ENCODE measurements at places on chromosomes 4 and X.

DNA sequence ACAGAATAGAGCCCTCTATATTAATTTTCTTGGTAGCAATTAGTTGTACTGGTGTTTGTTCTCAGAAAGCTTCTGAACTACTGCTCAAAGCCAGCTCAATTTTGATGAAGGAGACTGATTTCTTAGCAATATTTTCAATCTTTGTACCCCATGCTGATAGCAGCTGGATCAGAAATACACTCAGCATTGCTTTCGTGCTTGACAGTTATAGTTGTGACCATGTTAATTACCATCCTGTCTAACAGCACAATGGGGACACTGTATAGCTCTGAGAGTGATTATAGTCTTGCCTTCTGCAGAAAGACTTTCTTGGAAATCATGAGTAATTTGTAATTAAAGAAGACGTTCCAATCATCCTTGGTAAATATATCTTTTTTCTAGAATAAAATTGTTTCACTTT lies 79.7 kb upstream of the GNPDA2 start:
- no peak for DNase-seq

- DNase-seq: no peak
Measured at GRCh38 chr4:148079961-148080360, 348.1 kb downstream of the ARHGAP10 start.

DNA sequence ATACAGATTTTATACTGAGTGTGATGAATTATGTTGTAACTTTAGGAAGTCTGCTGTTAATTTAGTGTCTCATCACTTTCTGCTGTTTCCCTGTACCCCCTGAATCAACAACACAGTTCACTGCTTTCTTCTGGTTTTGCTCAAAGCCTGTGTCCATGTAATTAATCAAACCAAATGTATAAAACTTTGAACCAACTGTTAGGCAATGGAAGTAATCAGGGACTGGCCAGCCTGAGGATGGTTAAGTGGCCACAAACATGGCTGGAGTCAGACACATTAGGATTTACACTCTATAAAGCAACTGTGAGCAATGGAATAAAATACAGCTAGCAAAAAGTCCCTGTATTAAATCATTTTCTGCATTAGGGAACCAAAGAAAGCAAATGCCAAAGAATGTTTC lies 42.6 kb downstream of the CXCL1 start:
- DNase-seq: no peak

- no peak for DNase-seq
Measured at GRCh38 chrX:47958761-47959342, 44.9 kb downstream of the ZNF182 start.

GRCh38 chr4:66574145-66574978 lies 904.1 kb upstream of the EPHA5 start:
- no peak for DNase-seq

DNA sequence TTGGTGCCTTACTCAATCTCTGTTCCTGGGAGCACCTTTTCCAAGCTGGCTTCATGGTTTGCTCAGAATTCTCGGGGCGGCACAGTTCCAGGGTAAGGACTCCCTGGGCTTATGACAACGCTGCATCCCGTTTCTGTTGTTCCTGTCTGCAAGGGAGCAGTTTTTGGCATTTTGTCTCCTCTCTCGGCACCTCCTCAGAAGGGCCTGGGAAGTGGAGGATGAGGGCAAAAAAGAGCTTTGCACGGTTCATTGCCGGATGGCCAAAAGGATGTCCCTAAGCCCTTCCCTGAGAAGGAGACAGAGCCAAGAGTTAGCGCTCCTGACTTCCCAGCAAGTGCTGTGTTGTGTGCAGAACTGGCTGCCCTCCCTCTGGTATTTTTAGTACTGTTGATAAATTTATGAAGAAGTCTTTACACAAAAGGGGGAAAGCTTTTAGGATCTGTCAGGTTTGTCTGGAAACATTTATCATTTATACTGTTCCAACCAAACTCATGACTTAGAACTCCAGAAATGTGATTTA lies 13.4 kb downstream of the SRD5A3 start:
- DNase-seq: no peak

DNA sequence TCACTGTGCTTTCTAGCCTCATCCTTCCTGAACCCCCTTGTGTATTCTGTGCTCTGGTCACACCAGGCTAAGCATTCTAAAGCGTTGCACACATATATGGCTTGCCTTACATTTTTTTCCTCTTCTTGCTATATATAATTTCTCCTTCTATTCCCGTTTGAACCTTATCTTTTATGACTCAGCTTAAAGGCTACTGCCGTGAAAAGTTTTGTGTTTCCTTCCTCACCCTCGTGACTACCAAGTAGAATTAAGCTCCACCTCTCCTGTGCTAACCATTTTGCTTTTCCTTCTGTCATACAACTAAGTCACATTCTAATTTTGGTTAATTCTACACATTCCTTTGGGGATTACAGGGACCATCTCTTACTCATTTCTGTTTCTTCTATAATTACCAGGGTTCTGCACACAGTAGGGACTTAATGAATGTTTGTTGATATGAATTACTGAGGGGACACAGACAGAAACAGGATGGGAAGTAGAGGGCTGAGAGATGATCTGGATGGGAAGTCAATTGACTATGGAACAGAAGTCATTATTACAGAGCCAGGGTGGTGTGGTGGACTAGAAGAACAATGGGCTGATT lies 67.1 kb downstream of the DOCK11 start:
- DNase-seq: no peak

GRCh38 chr4:33149658-33150524 lies 2429.7 kb downstream of the PCDH7 start:
- DNase-seq: no peak

DNA sequence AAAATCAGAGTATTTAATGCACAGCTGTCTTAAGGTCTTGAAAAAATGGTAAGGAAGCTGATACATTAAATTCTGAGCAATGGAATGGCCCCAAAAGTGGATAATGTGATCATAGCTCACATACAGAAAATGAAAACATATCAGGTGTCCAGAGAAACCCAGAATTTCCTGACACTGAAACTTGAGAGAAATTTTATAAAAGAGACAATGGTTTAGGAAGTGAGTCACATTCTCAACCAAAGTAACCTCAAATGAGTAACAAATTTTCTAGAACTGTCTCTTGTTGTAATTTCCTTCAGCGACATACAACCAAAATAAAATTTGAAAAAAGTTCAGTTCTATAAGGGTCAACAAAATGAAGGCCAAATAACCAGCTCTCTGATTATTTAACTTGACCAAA lies 37.4 kb upstream of the PACRGL start:
- no peak for DNase-seq

GRCh38 chr4:184988611-184989010 lies 29.7 kb upstream of the HELT start:
- DNase-seq: no peak

GRCh38 chr4:99507762-99508161 lies 3.1 kb upstream of the C4orf17 start:
- no peak for DNase-seq

GRCh38 chr4:183384516-183384915 lies 59.9 kb upstream of the CDKN2AIP start:
- DNase-seq: no peak

- no peak for DNase-seq
Measured at GRCh38 chrX:79140731-79141130, 3.8 kb upstream of the GPR174 start.

GRCh38 chrX:39176105-39176504 lies 374.8 kb downstream of the MID1IP1 start:
- no peak for DNase-seq

DNA sequence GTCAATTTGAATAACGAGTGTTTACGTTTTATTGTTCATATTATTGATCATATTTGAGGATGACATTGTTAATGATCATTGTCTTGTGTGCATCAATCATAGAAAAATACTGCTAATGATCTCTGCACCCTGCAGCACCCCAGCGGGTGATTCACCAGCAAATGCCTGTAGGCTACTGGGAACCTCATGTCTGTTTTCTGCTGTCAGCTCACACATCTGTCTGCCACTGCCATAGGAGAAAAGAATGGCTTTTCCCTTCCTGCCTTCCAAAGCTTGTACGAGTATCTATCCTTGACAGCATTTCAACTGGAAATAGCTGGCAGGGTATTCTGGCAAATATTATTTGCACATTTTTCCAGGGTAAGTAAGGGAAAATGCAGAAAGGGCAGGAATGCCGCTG lies 272.1 kb upstream of the TRAM1L1 start:
- DNase-seq: no peak

DNA sequence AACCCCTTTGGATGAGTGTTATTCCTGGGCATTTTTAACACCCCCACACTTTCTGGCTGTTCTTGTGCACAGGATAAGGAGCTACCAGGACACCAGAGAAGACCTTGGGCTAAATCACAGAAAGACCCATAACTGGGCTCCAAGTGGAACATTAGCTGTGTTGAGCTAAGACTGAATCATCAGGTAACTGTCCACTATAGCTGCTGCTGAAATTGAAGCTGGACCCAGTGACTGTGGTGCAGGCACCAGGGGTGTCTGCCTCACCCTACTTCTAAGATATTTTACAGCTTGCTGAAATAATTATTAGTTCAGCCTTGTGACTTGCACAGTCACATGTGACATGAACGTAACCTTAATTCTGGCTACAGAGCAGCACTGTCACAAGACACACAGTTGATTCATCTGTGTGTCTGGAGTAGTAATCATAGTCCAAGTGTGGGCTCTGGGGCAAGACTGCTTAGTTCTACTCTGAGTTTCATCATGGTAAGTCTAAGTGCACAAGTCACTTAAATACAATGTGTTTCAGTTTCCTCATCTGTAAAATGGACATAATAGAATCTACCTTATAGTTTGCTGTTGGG lies 127.4 kb downstream of the SLC39A8 start:
- no peak for DNase-seq

DNA sequence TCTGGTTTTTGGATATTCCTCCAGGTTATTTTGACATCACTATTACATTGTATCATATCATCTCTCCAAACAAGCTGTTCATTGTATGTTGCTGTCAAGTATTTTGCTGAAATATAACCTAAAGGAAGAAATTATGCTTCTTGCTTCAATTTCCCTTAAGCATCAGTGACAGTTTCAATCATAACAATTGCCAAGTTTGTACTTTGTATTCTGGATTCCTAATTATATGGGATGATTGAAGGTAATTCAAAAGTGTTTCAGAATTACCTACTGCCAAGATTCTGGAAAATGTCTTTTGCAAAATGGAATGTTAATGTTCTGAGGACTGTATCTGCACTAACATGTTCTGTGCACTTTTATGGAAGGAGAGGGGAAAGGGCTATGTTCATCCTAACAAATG lies 228.7 kb downstream of the PRDM5 start:
- no peak for DNase-seq

- DNase-seq: no peak
Measured at GRCh38 chr4:17324386-17324830, 187.5 kb downstream of the QDPR start.

GRCh38 chr4:166252487-166253402 lies 379.7 kb downstream of the TLL1 start:
- DNase-seq: no peak

GRCh38 chr4:30416547-30416946 lies 303.6 kb upstream of the PCDH7 start:
- DNase-seq: no peak

DNA sequence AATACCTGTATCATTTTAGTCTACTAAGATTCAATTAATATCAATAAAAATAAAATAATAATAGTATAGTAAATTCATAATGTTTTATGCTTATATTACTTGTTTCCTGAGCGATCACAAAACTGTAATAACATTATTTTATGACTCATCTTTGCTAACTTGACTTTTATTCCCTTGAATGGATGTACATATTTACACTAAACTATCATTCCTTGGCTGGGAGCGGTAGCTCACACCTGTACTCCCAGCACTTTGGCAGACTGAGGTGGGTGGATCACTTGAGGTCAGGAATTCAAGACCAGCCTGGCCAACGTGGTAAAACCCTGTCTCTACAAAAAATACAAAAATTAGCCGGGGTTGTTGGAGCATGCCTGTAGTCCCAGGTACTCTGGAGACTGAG lies 104.0 kb upstream of the SLC34A2 start:
- DNase-seq: no peak

GRCh38 chr4:34649716-34650115 lies 1594.6 kb downstream of the ARAP2 start:
- DNase-seq: no peak

GRCh38 chr4:25075851-25076250 lies 45.1 kb upstream of the LGI2 start:
- peak; percentile 52 for DNase-seq

GRCh38 chr4:2621419-2621818 lies 85.0 kb downstream of the FAM193A start:
- no peak for DNase-seq

- peak; percentile 63 for DNase-seq
Measured at GRCh38 chr4:140243278-140243753, 89.3 kb upstream of the MAML3 start.

- DNase-seq: no peak
Measured at GRCh38 chr4:150235808-150236271, 157.6 kb downstream of the DCLK2 start.

DNA sequence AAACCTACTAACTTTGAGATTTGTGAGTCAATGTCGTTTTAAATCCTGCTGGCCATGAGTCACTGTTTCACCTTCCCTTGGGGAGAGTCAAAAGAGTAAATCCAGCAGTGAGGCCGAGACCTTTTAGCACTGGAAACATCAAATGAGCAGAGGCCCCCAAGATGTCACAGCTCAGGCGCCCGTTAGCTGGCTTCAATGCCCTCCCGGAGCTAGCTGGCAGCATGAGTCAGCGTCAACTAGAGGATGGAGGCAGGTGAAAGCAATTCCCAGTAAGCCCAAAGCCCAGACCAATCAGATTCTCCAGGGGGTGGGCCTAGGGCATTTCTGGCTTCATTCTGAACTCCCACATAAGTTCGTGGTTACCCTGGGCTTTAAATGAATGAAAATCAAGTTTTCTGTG lies 170.9 kb downstream of the CLCN4 start:
- no peak for DNase-seq

DNA sequence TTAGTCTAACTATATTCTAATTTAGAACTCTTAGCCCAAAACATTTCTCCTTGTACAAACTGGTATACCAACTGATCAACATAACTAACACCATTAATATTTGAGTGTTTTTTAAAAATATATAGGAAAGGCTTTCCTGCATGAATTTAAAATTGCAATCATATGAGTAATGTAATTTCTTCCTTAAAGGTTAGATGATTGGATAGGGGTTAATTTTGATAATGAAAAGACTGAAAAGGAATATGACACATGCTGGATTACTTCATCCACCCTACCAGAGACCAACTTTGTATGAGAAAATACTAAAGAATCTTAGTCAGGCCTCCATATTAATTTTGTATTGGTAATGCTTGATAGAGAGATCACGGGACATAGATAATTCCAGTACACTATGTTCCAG lies 25.1 kb upstream of the PLS3 start:
- no peak for DNase-seq

DNA sequence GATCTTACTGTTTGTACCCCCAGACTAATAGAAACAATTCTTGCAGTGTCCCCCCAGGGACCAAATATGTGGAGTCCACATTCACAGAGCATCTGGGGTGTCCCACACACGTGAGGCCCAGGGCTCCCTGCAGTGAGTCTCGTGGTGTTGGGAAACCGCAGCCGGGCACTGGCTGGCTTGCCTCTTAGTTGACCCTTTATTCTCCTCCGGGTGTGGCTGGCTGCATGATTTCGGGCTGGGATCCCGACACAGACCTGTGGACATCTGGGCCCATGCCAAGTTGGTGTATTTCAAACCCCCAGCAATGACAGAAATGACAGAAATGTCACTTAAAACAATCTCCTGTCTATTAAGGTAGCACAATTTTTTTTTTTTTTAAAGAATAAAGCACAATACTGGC lies 15.6 kb upstream of the CLDN24 start:
- DNase-seq: no peak

GRCh38 chrX:2457289-2458133 lies 43.3 kb downstream of the DHRSX start:
- no peak for DNase-seq

GRCh38 chrX:134718966-134719317 lies 60.7 kb upstream of the PLAC1 start:
- no peak for DNase-seq

Data from NCI-H187 treated with DMSO at 0.1 percent for 48 hours (cell line).